ENCODE measurements at places on chromosomes 7 and 10. TPM values are rescaled to one million over a fixed set of nuclear protein-coding genes. Genes with fewer than 3 reads are reported as not detected.

GRCh38 chr7:91342346-91342745, 78.1 kb downstream of the FZD1 start:
- no peak overlapping the region for H3K4me3 ChIP-seq
- H3K27me3 ChIP-seq: no peaks in the 10 kb centered on the region
- H3K4me1 ChIP-seq: no peaks in the 10 kb centered on the region

The HYAL4 gene
- not detected for total RNA-seq

DNA sequence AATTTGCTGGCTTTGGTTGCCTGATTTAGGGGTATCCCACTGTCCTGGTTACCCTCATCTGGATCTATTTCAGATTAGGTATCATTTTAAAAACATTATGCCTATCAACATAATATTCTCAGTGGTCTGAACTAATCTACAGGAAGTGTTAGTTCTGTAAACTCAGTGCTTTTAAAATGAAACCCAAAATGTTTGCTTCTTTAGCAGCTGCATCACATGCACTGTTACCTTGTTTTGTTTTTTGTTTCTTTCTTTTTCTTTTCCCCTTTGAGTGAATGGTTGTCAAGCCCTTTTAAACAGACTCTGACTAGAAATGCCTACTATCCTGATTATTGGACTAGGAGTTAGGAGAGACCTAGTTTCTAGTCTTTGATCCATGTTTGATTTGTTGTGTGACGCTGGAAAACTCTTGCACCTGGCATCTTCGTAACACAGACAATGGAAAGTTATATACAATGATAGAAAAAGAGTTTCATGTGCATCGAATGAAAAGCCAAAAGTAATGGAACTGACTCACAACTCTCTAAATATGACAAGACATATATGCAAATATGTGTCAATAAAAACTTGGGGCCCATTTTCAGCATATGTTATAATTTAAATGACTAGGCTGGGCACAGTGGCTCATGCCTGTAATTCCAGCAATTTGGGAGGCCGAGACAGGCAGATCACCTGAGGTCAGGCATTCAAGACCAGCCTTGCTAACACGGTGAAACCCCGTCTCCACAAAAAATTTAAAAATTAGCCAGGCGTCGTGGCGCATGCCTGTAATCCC, 52.3 kb upstream of the STRIP2 start:
- no peak overlapping the region for H3K4me3 ChIP-seq
- DNase-seq: no peak
- peaks cover 7% of the 10 kb centered on the region for H3K36me3 ChIP-seq

DNA sequence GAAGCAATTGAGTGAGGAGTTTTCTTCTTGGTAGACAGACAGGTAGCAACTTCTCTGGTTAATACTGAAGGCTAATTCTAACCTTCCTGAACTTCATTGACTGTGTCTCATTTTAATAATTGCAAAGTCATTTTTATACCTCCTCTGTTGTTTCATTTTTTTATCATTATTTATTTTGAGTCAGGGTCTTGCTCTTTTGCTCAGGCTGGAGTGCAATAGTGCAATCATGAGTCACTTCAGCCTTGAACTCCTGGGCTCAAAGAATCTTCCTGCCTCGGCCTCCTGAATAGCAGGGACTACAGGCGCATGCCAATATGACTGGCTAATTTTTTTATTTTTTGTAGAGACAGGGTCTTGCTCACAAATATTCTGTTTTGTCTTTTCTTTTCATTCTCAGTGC, 45.4 kb downstream of the APBB1IP start:
- H3K27ac ChIP-seq: peak overlapping the region; percentile 71

DNA sequence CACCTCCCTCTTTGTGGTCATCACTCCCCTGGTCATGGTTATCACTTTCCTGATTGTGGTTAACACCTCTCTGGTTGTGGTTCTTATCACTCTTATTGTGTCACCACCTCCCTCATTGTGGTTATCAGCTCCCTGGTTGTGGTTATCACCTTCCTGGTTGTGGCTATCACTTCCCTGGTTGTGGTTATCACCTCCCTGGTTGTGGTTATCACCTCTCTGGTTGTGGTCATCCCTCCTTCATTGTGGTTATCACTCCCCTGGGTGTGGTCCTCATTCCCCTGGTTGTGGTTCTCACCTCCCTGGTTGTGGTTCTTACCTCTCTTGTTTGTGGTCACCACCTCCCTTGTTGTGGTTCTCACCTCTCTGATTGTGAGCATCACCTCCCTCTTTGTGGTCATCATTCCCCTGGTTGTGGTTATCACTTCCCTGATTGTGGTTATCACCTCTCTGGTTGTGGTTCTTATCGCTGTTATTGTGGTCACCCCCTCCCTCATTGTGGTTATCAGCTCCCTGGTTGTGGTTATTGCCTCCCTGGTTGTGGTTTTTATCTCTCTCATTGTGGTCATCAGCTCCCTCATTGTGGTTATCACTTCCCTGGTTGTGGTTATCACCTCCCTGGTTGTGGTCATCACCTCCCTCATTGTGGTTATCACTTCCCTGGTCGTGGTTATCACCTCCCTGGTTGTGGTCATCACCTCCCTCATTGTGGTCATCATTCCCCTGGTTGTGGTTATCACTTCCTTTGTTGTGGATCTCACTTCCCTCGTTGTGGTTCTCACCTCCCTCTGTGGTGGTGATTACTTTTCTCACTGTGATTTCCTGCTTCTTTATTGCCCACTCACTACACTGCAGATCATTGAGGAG, 106.7 kb downstream of the GPR26 start:
- H3K27ac ChIP-seq: no peak overlapping the region
- no peaks in the 10 kb centered on the region for H3K36me3 ChIP-seq
- H3K27me3 ChIP-seq: no peaks in the 10 kb centered on the region
- no peaks in the 10 kb centered on the region for H3K4me1 ChIP-seq
- H3K4me3 ChIP-seq: no peak overlapping the region

GRCh38 chr10:14598809-14599764, 175.6 kb downstream of the FAM107B start:
- no peaks in the 10 kb centered on the region for H3K36me3 ChIP-seq
- no peaks in the 10 kb centered on the region for H3K27me3 ChIP-seq
- no peak for DNase-seq
- H3K27ac ChIP-seq: peak overlapping the region; percentile 31
- H3K4me3 ChIP-seq: no peak overlapping the region

GRCh38 chr10:43202657-43203447, 64.0 kb downstream of the RASGEF1A start:
- H3K4me1 ChIP-seq: peaks cover 5% of the 10 kb centered on the region
- H3K4me3 ChIP-seq: no peak overlapping the region
- no peaks in the 10 kb centered on the region for H3K36me3 ChIP-seq
- no peak overlapping the region for H3K27ac ChIP-seq
- H3K27me3 ChIP-seq: no peaks in the 10 kb centered on the region

DNA sequence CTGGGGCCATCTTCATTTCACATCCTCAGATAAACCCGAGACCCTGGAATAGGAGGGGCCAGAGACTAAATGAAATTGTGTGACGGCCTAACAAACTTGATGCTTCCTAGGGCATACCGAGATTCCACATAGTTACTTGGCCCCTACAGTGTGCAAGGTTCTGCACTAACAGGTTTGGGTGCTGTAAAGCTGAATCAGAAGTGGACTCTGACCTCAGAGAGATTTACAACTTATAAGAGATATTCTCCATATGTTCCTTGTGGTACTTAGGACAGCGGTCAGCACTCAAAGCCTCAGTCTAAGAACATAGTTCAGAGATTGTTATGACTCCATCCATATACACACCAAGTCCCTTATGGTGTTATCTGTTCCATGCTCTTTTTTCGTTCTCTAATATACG, 55.1 kb upstream of the FHIP2A start:
- H3K36me3 ChIP-seq: no peaks in the 10 kb centered on the region
- no peak overlapping the region for H3K4me3 ChIP-seq
- peaks cover 24% of the 10 kb centered on the region for H3K27me3 ChIP-seq
- no peak overlapping the region for H3K27ac ChIP-seq

DNA sequence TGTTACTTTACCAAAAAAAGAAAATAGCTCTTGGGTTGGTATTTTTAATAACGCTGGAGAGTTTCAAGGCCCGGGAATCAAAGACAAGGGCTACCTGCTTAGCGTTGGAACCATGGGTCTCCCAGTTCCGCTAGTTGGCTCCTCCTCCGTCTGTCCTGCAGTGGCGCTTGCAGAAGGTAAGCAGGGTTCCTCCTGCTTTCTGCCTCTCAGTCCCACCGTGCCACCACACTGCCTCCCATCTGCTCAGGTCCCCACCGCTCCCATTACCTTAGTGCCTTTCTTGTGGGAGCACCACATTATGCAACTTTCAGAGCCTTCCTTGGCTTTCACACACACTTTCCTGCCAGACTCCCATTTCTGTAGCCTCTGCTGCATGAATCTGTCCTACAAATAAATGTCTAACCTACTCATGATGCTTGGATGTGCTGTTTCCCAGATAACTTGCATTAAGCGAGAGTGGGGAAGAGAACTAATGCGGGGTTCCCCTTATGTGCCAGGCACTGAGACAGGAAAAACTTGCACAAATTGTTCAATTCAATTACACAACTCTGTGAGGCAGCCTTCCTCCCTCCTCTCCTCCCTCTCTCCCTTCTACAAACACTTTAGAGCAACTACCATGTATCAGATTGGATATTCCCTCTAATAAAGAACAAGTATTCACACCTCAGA, 124.5 kb downstream of the AOAH start:
- no peaks in the 10 kb centered on the region for H3K27me3 ChIP-seq
- DNase-seq: no peak
- no peaks in the 10 kb centered on the region for H3K36me3 ChIP-seq
- H3K27ac ChIP-seq: no peak overlapping the region
- peaks cover 8% of the 10 kb centered on the region for H3K4me1 ChIP-seq
- H3K4me3 ChIP-seq: no peak overlapping the region

The CYP3A7 gene
- total RNA-seq: not detected

- no peak overlapping the region for H3K4me3 ChIP-seq
- no peak overlapping the region for H3K27ac ChIP-seq
- H3K36me3 ChIP-seq: no peaks in the 10 kb centered on the region
- no peaks in the 10 kb centered on the region for H3K4me1 ChIP-seq
- DNase-seq: peak; percentile 74
- H3K27me3 ChIP-seq: no peaks in the 10 kb centered on the region
Observed at GRCh38 chr10:80046629-80047441, 31.6 kb upstream of the TMEM254 start.

The GNG11 gene
- total RNA-seq: not detected

GRCh38 chr7:16465469-16466361, at the start of gene SOSTDC1:
TSS of gene SOSTDC1 (minus strand) at chr7:16465738. CDS start at chr7:16465668, 70 bp downstream.
- no peaks in the 10 kb centered on the region for H3K36me3 ChIP-seq
- DNase-seq: no peak
- no peak within 1 kb of the TSS for H3K27ac ChIP-seq
- no peaks in the 10 kb centered on the region for H3K27me3 ChIP-seq
- no peaks in the 10 kb centered on the region for H3K4me1 ChIP-seq

DNA sequence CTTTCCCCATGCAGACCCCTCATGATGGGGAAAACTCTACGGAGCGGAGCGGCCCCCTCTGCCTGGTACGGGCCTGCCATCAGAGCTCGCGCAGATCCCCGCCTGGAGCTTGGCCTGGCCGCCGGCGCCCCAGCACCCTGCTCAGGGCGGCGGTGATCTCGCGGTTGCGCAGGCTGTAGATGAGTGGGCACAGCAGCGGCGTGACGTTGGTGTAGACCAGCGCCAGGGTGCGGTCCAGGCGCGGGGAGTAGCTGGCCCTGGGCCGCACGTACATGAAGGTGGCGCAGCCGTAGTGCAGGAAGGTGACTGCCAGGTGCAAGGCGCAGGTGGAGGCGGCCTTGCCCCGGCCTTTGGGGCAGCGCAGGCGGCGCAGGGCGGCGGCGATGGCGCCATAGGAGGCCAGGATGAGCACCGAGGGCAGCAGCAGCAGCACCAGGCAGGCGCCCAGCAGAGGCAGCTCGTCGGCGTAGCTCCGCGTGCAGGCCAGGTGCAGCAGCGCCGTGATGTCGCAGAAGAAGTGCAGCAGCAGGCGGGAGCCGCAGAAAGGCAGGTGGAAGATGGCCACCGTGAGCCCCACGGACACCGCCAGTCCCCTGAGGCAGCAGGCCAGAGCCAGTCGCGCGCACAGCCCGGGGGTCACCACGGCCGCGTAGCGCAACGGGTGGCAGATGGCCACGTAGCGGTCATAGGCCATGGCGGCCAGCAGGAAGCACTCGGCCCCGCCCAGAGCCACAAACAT, 33.4 kb downstream of the TAS2R41 start:
- no peak overlapping the region for H3K4me3 ChIP-seq
- no peak for DNase-seq
- H3K4me1 ChIP-seq: no peaks in the 10 kb centered on the region

DNA sequence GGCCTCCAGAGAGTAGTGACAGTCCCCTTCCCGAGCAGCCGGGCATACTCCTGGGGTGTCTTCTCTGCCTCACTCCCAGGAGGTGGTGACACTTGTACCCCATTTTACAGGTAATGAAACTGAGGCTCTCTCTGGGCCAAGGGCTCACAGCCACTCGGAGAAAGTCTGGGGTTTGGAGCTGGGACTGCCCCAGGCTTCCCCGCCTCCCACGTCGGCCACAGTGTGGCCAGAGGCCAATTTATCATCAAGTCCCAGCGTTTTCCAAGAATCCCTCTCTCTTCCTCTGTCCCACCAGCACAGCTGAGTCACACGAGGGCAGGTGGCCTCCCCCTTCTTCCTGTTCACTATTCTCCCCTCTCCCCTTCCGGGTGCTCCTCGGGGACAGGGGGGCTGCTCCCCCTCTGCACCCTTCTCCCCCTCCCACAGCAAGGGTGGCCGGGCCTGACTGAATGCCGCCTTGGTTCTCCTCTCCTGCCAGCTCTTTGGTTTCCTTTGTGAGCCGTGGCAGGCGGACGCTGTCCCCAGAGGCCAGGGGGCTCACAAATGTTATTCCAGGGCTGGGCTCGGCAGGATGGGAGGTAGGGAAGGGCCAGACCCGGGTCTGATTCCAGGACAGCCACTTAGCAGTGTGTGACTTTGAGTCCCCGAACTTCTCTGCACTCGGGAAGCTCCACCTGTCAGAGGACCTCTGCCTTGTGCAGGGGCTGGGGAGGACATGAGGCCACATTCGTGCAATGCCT, 17.7 kb downstream of the CLIP2 start:
- no peaks in the 10 kb centered on the region for H3K27me3 ChIP-seq
- no peak overlapping the region for H3K4me3 ChIP-seq
- no peaks in the 10 kb centered on the region for H3K36me3 ChIP-seq

DNA sequence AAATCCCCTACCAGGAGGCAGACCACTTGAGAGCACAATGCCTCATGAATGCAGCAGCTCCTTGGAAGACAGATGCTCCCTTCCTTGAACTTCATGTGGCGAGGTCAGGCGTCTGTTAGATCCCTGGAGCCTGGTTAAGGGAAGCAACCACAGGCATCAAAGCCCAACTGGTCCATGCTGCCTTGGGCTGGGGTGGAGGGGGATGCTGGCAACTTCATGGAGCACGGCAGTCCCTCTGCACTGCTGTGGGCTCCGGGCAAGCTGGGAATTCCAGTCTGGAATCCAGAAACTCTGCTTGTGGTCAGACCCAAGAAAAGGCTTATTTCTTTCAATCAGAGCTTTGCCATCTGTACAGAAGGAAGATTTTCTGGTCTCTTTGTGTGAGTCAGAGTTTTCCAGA, 130.4 kb downstream of the PFKFB3 start:
- no peak overlapping the region for H3K27ac ChIP-seq
- no peak for DNase-seq
- H3K4me3 ChIP-seq: no peak overlapping the region
- no peaks in the 10 kb centered on the region for H3K27me3 ChIP-seq

GRCh38 chr7:15688279-15688626, 1.8 kb upstream of the MEOX2 start:
- no peak for DNase-seq
- no peak overlapping the region for H3K27ac ChIP-seq

- H3K4me3 ChIP-seq: no peak overlapping the region
- no peaks in the 10 kb centered on the region for H3K36me3 ChIP-seq
- no peaks in the 10 kb centered on the region for H3K27me3 ChIP-seq
- no peak for DNase-seq
- H3K4me1 ChIP-seq: no peaks in the 10 kb centered on the region
Observed at GRCh38 chr10:116697816-116698215, 44.5 kb downstream of the HSPA12A start.

The GNA12 gene
- total RNA-seq: 21.5 TPM
